ENCODE measurements at places on chromosomes 3 and 15.

GRCh38 chr15:68578980-68579935 lies at the start of gene CORO2B:
Gene CORO2B, plus strand, starts transcription at chr15:68578993. Its CDS starts 270 bp downstream, at chr15:68579263.
- DNase-seq: peak; percentile 58

- no peak for DNase-seq
Observed at GRCh38 chr15:39852250-39852649, 67.8 kb downstream of the GPR176 start.

GRCh38 chr3:100634493-100635272 lies 25.3 kb downstream of the ADGRG7 start:
- DNase-seq: peak; percentile 26

GRCh38 chr3:42600958-42601675 lies 631 bp downstream of the NKTR start:
- peak; percentile 35 for DNase-seq

DNA sequence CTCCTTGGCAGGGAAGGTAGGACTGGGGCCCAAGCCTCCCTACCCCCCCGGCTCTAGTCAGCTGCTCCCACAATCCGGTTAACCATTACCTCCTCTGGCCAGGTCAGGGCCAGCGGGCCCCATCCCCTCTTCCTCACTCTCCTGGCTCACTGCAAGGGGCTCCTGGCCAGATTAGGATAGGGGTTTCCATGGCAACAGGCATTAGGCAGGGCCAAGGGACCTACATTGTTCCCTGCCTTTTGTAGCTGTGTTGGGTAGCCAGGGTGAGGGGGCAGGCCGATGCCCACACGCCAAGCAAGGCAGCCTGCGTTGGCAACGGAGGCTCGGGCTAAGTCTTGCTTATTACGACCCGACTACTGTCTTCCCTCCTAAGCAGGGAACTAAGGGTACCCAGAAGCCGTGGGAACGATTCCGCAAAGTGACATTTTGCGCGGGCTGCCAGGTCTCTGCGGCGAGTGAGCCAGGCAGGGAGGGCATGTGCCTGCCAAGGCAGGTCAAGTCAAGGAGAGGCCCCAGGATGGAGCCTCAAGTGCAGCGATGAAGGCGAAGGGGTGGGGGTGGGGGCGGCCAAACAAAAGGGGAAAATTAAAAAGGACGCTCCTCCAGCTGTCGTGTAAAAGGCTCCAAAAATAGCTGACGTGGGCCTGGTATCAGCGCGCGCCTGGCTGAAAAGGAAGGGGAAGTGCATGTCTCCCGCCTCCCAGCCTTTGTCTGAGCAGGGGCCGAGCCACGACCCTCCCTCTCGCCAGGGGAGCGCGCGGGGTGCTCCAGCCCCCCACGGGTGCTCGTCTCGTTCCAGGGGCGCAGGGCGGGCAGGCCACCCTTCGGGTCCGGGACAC lies 919 bp downstream of the IDH2 start:
- DNase-seq: peak; percentile 64

DNA sequence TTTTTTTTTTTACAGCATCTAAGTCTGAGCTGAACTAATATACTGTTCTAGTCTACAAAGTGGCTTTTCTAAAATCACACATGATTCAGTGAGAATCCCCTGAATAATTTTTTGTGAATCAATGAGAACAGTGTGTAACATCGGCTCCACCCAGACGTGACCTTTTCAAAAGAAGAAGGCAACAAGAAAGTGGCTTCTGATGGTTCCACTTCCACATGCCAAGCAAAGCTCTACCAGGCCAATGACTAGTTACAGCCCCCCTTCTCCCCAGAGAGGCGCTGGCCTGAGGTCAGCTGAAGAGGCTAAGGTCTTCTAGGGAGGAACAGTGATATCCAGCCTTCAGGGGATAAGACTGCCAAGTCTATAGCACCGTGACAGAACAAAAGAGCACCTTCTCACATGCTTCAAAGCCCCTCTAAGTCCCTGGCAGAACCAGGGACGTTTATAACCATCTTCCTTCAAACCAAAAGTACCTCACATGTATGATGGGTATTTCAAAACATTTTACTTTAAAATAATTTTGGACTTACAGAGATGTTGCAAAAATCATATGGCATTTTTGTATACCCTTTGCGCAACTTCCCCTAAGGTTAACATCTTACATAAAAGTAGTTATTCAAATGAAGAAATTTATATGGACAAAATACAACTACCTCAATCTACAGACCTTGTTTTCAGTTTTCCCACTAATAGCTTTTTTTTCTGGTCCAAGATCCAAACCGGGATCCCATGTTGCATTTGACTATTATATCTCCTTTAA lies 177.9 kb downstream of the OSBPL10 start:
- no peak for DNase-seq

GRCh38 chr3:53606793-53607192 lies 112.4 kb downstream of the CACNA1D start:
- DNase-seq: no peak
